ENCODE measurements at places on chromosomes 1 and 21.

DNA sequence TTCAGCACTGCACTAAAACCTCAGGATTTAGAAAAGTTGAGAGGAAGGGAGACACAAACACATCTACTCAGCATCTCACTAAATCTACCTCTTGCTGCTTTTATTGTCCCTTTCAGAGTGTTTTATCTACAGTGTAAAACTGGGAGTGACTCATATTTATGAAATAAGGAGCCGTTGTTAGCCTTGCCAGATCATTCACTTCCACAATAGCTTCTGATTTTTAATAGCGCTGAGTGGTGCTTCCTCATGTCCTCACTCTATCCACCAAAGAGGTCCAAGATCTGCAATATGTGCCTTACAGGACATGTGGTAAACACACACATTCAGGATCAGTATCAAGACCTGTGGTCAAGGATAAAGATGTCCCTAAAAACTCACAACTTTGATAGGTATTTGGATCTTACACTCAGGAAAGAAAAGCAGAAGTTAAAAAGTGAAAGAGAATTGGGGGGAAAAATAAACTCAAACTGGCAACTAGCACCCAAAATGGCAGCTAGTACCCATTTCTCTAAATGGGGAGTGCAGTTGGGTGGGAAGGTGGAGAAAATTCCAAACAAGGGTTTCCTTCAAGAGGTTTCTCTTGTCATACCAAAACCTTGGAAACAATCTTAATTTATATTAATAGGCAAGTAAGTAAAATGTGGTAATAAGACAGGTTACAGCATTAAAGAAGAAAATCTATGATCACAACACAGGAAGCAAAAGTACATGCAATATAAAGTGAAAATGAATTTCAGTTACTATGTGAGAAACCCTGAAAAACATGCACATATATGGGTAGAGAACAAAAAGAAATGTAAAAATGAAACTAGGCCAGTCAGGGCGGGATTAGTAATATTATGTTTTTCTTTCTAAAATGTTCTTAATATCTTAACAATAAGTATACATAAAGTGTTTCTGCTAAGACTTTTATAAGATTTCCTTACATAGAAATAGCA, 15.9 kb downstream of the DUSP10 start:
- DNase-seq, result no peak

GRCh38 chr1:94218332-94218731, 19.1 kb downstream of the ARHGAP29 start:
- DNase-seq, result no peak

GRCh38 chr1:1832820-1833219, 54.5 kb upstream of the NADK start:
- DNase-seq, result no peak

DNA sequence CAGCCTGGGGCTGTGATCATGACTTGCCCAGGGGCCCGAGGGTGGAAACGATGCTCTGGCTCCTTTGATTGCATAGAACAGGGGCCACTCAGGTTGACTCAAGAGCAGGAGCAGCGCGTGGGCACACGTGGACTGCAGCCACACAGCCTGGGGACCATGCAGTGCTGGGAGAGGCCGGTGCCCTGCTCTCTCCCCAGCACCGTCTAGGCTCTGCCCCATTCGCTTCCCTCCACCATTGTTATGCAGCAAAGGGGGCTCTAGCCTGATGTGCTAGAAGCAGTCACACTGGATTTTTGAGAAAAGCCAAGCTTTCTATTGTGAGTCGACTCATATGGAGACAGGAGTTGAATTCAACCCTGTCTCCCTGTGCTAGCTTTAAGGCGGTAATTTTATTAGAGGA, 8.7 kb downstream of the PINK1 start:
- DNase-seq, result no peak

DNA sequence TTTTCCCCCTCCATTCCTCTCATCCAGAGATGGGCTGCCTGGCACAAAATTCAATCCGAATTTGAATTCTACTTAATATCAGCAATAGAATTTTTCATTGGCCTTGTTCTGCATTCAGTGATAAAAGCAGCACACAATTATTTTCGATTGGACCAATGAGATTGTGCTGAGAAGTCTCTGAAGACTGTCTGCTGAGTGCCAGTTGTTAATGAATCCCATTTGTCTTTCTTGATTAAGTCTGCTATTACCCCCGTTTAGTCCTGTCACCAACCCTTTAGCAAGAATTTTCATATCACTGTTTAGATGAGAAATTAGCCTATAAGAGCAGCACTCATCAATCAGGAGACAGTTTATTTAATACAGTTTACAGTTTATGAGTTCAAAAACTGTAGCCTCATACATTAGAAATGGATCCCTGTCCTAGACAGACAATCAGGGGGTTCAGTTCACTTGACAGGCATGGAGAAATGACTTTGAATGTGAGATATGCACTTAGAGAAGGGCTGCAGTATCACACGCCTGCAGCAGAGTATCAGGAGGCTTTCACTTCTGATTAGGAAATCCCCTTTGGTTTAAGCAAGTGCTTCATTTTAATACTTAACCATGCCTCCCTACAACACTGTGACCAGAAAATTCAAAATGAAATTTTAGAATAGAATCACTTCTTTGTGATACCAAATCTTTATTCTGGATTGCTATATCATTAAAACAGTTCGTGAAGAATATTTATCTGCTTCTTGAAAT, 304.7 kb upstream of the PTBP2 start:
- DNase-seq, result no peak

- DNase-seq, result no peak
Measured at GRCh38 chr1:186283374-186283773, 91.7 kb downstream of the TPR start.

DNA sequence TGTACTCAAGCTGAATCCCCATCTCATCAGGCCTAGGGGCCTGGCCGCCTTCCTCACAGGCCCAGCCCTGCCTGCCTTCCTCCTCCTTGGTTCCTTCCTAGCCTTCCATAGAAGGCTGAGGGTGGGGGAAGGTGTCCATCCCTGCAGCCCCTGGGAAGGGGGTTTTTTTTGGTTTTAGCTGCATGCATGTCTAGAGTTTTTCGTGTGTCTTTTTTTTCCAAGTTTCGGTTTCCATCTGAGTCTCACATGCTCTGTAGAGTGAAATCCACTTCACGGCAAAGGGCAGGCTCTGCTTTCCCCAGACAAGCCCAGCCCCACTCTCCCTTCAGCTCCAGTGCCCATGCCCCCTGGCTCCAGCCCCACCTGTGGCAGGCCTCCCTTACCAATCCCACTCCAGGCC, 32.1 kb downstream of the GRHL3 start:
- DNase-seq, result no peak

- DNase-seq, result no peak
Measured at GRCh38 chr1:26785611-26786436, 1.9 kb upstream of the PIGV start.

- DNase-seq, result no peak
Measured at GRCh38 chr1:19262047-19262446, 10.4 kb downstream of the MRTO4 start.

DNA sequence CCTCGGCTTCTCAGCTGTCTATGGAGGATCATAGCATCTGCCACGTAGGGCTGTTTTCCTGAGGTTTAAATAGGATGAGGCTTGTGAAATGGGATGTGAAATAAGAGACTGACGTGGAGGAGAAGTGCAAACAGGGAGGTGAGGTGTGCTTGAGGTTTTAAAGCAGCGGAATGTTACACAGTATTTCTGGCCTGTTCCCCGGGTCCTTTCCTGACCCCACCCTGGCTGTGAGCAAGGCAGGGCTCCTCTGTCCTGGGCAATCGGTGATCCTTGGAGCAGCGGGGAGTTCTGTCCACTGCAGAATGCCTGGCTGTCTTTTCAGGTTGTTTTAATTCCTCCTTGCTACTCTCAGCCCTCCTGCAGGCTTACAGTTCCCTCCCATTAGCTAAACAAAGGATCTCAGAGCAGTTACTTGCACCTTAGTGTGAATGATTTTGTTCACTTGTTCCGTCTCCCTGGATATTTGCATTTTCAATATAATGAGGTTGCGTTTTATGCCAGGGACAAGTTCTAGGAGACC, 38.6 kb downstream of the LHX4 start:
- no peak for DNase-seq

DNA sequence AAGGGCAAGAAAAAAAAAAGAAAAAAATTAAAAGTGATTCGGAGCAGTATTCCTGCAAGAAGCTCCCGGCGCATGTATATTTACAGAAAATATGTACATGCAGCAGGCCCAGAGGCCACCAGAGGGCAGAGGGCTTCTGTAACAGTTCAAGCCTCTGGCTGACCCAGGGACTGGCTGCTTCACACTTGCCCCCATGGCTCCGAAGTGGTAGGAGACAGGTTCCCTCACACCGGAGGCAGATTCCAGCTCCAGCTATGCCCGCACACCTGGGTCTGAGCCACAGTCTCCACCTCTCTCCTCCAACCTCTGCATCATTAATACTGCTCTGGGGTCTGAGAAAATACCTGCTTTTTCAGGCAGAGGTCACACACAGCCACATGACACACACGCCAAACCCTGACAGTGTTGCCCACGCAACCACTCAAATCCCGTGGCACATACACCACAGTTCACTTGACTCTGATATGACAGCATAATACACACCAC, 2.2 kb upstream of the ARHGAP30 start:
- DNase-seq, result peak; percentile 17

DNA sequence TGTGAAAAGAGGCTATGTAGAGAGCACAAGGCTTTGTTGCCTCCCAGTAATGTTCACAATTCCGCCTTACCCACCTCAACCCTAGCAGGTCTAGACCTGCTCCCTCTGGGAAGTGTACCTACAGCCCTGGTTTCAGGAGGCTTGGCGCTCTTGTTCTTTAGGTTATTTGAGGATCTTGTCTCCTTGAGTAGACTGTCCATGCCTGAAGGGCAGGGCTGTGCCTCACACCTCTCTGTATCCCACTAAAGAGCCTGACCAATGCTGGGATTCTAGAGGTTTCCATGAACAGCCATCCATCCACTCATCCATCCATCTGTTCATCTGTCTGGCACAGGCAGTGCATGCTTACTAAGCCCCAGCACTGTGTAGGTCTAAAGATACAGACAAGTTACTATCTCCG, 1.0 kb downstream of the RAB7B start:
- no peak for DNase-seq

DNA sequence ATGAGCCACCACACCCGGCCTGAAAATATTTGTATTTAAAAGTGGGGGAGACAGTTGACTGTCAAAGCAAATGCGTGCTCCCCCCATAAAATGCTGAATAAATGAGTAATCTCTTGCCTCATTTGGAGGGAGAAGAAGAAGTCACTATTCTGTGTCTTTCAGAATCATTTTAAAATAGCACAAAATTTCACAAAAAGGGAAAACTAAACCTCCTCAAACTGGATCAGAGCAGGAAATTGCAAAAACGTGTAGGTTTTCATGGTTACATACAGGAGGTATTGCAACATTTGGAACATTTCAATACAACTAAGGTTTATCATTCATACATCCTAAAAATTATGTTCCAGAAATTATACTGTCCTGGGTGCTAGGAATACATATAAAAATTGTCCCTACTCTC, 13.6 kb downstream of the MTF1 start:
- no peak for DNase-seq

- DNase-seq, result no peak
Measured at GRCh38 chr1:32223683-32224082, 1.5 kb downstream of the EIF3I start.

DNA sequence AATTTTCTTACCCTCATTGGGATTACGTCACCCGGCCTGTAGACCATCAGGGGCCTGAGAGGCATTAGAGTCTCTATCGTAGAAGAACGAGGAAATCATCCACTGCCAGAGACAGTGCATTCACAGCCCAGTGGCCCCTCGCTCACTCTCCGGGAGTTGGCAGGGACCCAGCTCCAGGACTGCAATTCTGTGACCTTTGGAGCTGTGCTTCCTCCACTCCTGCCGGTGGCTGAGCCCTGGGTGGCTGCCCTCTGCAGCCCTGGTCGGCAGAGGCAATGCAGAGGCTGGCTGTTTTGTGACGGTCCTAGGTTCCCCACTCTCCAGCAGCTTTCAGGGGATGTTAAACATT, 12.7 kb downstream of the SLC37A1 start:
- DNase-seq, result no peak

GRCh38 chr1:111593403-111594305, 25.9 kb upstream of the RAP1A start:
- DNase-seq, result no peak

All from fibroblast of the conjunctiva (primary cell).